ENCODE measurements at places on chromosomes 3 and 15. TPM values are rescaled to one million over a fixed set of nuclear protein-coding genes. Genes with fewer than 3 reads are reported as not detected.

- DNase-seq, result no peak
Observed at GRCh38 chr3:196280689-196281440, 6.7 kb downstream of the PCYT1A start.

GRCh38 chr3:42302924-42303634 is 37.1 kb upstream of the CCK start:
- no peak for DNase-seq

DNA sequence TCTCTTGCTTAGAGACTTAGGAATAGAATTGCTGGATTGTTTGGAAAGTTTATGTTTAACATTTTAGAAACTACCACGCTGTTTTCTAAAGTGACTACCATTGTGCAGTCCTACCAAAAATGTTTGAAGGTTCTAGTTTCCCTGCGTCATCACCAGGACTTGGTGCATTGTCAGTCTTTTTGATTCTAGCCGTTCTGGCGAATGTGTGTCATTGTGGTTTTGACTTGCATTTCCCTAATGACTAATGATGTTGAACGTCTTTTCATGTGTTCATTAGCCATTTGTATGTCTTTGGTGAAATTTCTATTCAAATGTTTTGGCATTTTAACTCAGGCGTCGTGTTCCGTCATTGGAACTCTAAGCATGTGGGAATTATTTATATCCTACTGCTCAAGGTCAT is 58.0 kb downstream of the CHD2 start:
- no peak for DNase-seq

Gene CYP8B1
- total RNA-seq, result not detected

Gene C3orf70
- total RNA-seq, result 3.3 TPM

Measured in stomach (tissue), 19 donors.